ENCODE measurements at places on chromosomes 2 and 18. TPM values are rescaled to one million over a fixed set of nuclear protein-coding genes. Genes with fewer than 3 reads are reported as not detected.
A peak's percentile ranks its signal among the peaks of the same experiment; 100 is the strongest.

UBE2F gene
- total RNA-seq = 67.7 TPM

MLPH gene
- 88.9 TPM for total RNA-seq

TWIST2 gene
- total RNA-seq = 2.6 TPM

FAM228A gene
- total RNA-seq = 0.15 TPM

MEP1B gene
- total RNA-seq = not detected

DNA sequence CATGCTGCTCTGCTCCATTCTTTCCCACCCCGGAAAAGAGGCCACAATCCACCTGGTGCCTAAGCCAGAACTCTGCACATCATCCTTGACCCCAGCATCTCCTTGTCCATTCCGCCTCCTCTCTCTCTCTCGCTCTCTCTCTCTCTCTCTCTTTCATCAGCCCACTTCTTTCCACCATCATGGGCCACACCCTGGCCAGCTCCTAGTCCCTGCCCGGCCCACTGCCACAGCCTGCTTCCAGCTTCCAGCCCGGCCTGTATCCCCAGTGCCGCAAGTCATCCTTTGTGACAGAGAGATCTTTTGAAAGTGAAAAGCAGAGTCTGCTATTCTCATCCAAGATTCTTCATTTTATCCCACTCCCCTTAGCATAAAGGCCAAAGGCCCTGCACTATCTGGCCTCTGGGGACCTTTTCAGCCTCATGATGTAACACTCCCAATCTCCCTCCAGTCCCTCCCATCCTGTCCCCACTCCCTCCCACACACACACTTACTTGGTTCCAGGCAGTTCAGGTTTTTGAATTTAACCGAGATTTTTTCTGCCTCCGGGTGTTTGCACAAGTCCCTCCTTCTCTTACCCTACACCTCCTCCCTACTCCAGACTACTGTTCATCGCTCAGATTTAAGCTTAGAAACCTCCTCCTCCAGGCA lies 214.0 kb downstream of the EN1 start:
- DNase-seq = no peak

DNA sequence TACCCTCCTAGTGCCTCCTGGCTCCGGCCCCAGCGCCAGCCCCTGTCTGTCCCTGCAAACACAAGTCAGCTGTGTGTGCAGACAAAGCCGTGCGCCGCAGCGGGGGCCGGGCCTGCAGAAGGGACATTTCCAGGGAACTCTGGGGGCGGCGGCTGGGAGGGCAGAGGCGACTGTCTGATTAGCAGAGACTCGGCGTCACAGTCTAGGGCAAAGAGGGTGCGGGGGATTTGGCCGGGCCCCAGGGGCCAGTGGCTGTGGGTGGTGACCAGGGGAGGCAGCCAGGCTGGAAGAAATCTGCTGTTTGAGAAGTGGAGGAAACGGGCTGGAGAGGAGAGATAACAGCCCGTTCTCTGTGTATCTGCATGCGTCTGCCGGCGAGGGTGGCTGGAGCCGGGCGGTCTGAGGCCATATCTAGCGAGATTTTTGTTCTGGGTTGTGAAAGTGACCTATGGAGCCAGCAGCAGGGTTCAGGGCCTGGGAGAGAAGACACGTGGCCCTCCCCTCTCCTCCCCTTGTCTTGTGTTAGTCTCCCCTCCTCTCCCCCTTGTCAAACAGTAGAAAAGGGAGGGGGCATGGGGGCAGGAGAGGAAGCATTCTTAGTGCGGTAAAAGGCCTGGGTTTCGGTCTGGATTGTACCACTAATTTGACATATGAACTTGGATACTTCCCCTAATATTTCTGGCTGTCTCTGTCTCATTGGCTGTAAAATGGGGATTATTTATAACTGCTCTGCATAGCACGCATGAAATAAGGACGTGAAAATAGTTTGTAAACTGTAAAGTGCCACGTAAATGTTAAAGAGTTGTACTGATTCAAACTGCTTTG lies 169.4 kb downstream of the SMAD7 start:
- peak; percentile 94 for DNase-seq

GRCh38 chr18:61502472-61502871 lies 169.2 kb downstream of the CDH20 start:
- DNase-seq = no peak

DNA sequence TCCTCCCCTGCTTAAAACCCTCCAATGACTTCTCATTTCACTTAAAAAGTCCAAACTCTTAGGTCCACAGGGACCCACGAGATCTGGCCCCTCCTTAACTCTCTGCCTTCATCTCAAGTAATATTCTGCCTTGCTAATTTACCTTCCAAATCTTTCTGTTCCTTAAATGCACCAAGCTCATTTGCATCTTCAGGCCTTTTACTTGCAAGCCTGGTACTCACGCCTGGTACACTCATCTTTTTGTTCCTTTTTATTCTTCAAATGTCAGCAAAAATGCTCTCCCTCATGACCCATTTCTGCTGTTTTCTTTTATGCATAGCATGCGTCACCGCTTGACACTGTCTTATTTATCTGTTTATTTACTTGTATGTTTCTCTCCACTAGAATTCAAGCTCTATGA lies 2.7 kb upstream of the WIPF1 start:
- DNase-seq = no peak

DNA sequence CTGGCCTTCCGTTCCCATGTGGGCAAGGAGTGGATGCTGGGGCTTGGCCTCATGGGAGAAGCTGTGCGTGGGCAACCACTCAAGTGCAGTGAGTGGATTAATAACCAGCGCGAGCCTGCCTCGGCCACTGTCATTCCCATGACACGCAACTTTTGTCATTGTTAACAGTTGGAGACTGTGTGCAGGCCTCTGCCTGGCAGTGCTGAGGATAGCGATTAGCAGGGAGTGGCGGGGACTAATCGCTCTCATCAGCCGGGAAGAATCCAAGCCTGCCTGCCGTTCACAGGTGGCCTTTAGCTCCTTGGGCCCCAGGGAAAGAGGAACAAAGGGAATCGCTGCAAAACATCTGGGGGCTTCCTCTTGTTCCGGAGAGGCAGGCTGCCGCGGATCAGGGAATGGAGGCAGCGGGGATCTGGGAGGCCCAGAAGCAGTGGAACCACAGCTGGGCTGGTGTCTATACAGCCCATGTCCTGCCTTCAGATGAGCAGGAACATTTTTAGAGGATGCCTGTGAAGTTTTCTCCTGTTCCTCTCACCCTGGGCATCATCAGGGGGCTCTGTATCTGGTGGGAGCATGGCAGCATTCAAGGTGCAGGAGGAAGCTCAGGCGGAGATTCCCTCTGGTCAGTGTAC lies 53.8 kb downstream of the CTIF start:
- DNase-seq = peak; percentile 46

GRCh38 chr18:69958422-69958821 lies 10.7 kb upstream of the CD226 start:
- DNase-seq = no peak

GRCh38 chr18:78777992-78778391 lies 201.6 kb upstream of the SALL3 start:
- DNase-seq = no peak

GRCh38 chr2:47158576-47158975 lies 3.5 kb upstream of the STPG4 start:
- no peak for DNase-seq

DNA sequence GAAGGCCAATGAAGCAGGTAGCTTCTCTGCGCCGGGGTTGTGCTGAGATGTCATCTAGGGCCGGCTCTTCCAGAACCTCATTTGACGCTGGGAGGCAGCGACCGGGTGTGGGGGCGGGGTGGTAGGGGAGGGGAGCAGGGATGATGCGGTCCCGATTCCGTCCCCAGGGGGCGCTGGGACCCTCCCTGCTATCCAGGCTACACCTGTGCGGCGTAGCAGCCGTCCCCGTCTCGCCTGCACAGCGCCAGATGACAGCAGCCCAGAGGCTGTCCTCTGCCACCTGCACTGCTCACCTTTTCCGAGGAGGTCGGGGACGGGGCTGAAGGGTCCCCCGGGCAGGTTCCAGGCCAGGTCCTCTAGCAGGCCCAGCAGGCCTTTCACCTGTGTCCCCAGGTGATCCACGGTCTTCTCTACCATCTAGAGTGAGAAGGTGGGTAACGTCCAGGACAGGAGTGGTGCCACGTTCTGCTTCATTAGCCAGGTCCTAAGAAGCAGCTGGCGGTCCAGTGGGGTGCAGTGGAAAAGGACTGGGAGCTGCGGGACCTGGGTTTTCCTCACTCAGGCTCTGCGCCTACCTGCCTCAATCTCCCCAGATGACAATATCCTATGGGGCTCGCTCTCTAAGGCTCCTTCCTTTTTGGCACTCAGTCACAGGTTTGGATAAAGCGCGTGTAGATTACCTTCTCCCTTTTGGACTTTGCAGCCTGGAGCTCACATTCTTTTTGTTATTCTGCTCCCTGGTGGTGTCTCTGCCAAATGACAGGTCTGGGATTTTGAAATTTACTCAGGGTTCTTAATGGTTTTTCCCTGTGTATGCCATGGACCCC lies 56.0 kb upstream of the RAB6C start:
- DNase-seq = no peak

GRCh38 chr18:69981948-69982347 lies 34.3 kb upstream of the CD226 start:
- no peak for DNase-seq

DNA sequence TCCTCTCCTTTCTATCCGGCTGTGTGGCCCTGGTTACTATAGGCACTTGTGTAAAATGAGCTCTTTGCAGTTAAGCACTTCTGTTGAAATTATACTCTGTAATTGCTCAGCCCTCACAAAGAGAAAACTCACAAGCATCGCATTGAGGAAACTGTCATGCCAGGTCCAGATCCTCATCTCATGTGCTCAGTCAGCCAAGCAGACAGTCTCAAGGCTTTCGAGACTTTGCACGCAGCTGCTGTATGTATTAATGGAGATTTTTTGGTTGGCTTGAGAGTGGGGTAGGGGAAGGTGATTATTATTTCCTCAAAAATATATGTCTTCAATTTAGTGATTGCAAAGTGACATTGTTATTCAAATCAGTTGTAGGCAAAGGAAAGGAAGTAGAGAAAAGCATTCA lies 33.0 kb upstream of the PHLPP1 start:
- no peak for DNase-seq

- no peak for DNase-seq
These were observed 67.2 kb downstream of the LCLAT1 start for GRCh38 chr2:30514134-30514847.

- no peak for DNase-seq
These were observed 441.0 kb upstream of the MAP2 start for GRCh38 chr2:208982831-208983230.

DNA sequence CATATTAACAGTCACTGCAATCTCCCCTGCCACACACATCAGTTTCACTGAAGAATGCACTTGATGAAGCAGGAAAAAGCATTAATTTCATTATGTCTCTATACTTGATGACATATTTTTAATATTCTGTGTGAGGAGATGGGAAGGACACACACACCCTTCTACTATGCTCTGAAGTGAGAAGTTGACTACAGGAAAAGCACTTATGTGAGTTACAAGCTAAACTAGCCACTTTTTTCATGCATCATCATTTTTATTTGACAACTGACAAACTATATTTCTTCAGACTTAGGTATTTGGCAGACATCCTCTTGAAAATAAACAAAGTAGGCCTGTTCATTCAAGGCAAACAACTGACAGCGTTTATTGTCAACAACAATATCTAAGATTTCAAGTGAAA lies 150.4 kb upstream of the ID2 start:
- DNase-seq = no peak

- DNase-seq = no peak
These were observed 54.0 kb downstream of the DNER start for GRCh38 chr2:229660391-229660790.

GRCh38 chr2:73076701-73077423 lies 5.3 kb upstream of the SFXN5 start:
- no peak for DNase-seq

- DNase-seq = no peak
These were observed 64.7 kb upstream of the MAPRE2 start for GRCh38 chr18:34976534-34976898.

DNA sequence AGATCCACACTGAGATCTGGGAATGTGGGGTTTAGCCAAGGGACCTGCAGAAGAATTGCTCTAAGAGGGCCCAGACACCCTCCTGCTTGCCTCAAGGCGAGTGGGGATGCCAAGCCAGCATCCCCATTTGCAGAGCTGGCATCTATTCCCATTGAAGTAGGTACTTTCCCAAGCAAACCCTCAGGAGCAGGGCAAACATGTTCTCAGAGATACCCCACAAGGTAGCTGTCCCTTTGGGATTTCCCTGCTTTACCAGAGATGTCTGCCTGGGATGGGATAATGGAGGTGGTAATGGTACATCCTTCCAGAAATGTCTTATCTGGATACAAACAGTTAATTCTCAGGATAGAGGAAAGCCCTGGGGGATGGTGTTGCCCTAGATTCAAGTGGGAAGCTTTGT lies 51.2 kb downstream of the GYPC start:
- DNase-seq = no peak

- no peak for DNase-seq
These were observed 70.6 kb upstream of the WDR75 start for GRCh38 chr2:189370719-189371118.

DNA sequence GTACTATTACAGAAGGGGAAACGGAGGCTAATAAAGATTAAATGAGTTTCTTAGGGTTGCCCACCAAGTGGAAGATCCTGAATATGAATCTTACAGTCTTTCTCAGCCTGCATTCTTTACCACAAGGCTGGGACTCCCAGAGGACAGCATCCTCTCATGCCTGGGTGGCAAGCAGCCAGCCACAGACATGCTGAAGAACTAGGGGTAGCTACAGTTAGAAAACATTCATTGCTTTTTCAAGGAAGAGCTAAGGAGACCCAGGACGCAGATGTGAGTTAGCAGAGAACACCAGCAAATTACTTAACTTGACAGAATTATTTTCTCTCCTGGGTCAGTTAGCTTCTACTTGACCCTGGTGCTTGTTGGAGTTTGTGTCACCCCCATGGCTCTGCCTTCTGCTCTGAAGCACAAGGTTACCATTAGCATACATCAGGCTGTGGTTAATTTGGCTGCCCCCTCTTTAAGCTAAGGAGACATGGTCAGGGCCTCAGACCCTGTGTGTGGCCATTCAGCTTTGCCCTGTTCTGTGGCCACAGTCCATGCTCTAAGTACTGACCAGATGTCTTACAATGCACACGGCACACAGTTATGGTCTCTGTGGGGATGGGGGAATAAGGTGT lies 132.3 kb upstream of the TNP1 start:
- DNase-seq = peak; percentile 68

GRCh38 chr2:86661333-86661732 lies 37.7 kb upstream of the RNF103 start:
- no peak for DNase-seq

DNA sequence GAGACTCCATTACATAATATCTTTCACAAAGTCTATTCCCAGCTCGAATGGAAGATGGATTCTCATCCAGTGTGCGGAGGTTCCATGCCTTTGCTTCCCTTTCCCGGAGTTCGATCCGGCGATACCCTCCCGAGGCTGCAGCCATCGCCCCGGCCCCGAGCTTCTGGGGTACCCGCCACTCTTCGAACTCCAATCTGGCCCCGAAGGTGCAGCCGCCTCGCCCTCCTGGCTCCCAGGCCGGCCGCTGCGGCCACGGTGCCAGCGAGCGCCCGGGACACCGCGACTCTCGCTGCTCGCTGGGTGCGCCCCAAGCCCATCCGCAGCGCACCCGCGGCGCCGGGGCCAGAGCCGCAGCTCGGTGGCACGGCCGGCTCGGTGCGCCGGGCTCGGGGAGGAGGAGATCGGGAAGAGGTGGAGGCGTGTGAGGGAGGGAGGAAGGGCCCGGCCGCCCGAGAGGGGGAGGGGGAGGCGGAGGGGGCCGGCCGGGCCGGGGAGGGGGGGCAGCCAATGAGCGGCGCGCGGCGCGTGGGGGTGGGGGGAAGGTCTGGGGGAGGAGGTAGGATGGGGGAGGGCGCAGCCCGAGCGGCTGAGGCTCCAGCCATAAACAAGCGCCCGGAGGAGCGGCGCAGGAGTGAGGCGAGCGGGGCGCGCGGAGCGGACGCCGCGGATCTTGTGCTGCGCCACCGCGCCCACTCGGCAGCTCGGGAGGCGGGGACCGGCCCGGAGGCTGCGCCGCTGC lies at the start of gene CRIM1:
CRIM1 (plus strand) TSS at position 628 of the 739 bp plus-strand sequence. CDS start 515 bp downstream, outside the sequence.
- DNase-seq = peak; percentile 94
